ENCODE measurements at places on chromosomes 13 and 19. TPM values are rescaled to one million over a fixed set of nuclear protein-coding genes. Genes with fewer than 3 reads are reported as not detected.

The ZNF681 gene
- 8.1 TPM for total RNA-seq

The ZNF93 gene
- 14.3 TPM for total RNA-seq

The FREM2 gene
- total RNA-seq = not detected

The PRX gene
- 0.61 TPM for total RNA-seq

The BEST2 gene
- total RNA-seq = not detected

The PODNL1 gene
- total RNA-seq = not detected

The ERICH6B gene
- not detected for total RNA-seq

The CEACAM8 gene
- total RNA-seq = not detected

The NANOS3 gene
- not detected for total RNA-seq

The ATP4A gene
- total RNA-seq = 0.40 TPM

The KLK1 gene
- not detected for total RNA-seq

The ZNF799 gene
- total RNA-seq = 5.1 TPM

The CYP2S1 gene
- total RNA-seq = not detected

The TMEM150B gene
- total RNA-seq = not detected

The TPTE2 gene
- 0.34 TPM for total RNA-seq
